Umbilical cord (tissue), 2 donors: ENCODE measurements at places on chromosomes 7 and 10.

- DNase-seq: no peak
Observed at GRCh38 chr7:87635921-87636320, 7.7 kb downstream of the RUNDC3B start.

DNA sequence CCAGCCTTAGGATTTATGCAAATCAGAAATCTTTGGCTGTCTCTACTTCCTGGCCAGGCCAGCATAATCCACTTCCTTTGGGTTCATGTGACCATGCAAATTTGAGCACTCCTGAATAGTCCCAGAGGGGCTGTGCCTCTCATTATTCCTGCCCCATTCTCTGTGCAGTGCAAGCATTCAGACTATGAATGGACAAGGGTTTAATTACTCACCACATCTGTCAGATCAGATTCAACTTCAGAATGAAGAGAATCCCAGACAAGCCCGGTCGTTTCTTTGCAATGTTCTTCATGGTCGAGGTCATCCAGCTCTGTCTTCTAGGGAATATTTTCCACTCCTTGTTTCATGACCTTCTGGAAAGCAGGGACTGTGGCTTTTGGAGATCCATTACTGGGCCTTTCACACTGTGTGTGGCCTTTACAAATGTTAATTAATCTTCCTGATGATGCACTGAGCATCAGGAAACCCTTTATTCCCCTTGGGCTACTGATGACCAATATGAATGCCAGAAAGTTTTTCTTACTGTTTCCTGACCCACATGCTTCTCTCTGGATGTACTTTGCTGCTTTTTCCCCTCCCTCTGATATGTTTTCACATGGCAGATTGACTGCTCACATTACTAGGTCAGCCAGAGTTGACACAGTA, 217.6 kb upstream of the TCF7L2 start:
- DNase-seq: no peak

- DNase-seq: no peak
Observed at GRCh38 chr7:69213878-69214277, 384.4 kb upstream of the AUTS2 start.

GRCh38 chr7:27611059-27611458, 51.6 kb downstream of the HIBADH start:
- DNase-seq: no peak

DNA sequence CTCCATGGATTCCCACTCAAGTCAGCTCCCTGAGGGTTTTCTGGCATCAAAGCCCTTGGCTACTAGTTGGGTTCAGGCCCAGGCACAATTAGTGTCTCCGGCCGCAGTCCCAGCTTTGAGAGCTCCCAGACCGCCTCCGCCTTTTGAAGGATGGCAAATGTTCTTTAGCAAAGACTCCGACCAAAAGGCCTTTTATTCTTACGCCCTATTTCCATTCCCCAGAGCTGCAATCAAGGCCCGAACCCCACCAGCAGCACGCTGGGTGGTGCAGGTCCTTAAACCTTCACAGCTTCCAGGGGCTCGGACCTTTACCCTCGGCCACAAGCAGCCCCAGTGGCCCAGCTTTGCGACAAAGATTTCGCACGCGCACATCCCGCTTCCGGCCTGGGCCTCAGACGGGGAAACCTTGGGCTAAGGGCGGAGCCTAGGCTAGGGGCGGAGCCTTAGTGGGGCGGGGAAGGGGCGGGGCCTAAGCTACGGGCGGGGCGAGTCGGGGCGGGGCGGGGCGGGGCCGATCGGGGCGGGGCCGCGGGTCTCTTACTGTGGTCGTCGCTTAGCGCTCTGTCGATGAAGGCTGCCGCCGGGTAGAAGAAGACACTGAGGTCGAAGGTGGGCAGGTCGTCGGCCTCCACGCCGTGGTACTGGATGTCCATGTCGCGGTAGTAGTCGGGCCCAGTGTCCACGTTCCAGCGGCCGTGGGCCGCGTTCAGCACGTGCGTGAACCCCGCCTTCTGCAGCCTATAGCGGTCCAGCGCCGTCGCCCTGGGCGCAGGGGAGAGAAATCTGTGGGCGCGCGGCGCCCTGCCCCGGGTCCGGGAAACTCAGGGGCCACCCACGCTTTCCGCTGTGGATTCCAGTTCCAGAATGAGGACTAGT, 68.0 kb upstream of the SAMD8 start:
- DNase-seq: no peak

GRCh38 chr10:104680467-104681401, 39.6 kb downstream of the SORCS3 start:
- peak; percentile 38 for DNase-seq

GRCh38 chr7:100801833-100802568, 25.3 kb downstream of the EPHB4 start:
- peak; percentile 93 for DNase-seq

DNA sequence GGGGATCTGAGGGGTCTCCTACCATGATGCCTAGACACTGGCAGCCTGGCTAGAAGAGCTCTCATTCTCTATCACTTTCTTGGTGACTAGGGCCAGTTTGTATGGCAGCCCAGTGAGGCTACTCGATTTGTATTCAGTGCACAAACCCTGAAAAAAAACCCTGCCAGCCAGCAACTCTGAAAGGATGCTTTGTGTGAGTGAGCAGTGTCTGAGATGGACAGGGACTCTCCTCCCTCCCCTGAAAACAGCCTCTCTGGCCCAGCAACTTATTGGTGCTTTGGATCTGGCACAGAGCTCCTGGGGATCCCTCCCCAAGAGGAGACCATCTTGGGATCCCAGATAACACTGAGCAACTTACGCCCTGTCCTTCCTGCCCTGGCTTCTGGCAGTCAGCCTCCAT, 10.8 kb upstream of the LRRC4 start:
- no peak for DNase-seq

DNA sequence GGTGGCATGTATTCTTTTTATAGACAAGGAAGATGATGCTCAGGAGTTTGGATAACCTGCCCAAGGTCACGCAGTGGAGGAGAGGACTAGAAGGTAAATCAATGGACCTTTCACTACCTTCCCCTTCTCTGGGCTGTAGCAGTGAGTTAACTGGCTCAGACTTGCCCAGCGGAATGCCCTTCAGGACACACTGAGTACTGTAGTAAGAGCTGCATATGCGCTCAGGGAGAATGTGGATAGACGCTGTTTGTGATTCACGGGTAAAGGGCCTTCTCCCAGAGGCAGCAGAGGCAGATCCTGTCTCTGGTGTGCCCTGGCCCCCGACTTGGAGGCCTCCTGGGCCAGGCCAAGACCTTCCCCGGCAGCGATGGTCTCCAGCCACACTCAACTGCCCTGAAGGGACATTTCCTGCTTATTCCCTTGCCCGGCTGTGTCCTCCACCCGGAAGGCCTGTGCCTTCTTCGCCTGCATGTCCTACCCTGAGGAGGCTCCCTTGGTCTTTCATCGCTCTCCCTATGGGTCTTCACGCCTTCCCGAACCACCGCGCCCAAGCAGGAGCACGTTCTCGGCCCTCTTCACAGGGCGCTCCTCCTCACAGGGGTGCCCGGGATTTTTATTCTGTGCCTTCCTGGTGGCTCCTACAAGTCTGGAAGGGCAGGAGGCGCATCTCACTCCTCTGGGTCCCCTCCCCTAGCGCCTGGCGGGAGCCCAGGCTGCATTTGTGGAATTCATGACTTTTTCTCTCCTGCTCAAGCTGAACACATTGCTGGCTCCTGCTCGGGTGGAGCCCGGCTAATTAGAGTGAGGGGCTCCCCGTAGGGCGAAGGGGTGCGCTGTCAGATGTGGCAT, 1.8 kb upstream of the IKZF1 start:
- DNase-seq: no peak

DNA sequence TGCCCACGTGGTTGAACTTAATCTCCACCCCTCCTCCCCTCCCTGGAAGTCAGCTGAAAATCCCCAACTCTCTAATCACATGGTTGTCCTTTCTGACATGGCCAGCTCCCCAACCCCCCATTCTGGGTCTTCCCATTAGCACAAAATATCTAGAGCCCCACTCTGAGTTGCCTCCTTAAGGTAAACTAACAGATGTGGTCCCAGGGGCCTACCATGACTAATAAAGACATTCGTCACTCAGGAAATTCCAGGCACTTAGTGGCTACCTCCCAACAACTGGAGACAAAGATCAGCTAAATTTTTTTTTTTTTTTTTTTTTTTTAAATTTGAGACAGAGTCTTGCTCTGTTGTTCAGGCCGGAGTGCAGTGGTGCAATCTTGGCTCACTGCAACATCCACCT, 21.1 kb downstream of the CCDC126 start:
- no peak for DNase-seq

- DNase-seq: no peak
Observed at GRCh38 chr10:74032900-74033655, 35.2 kb downstream of the VCL start.

GRCh38 chr7:80413383-80413945, 98.4 kb downstream of the GNAT3 start:
- no peak for DNase-seq

GRCh38 chr7:98774884-98775283, 94.9 kb downstream of the TMEM130 start:
- DNase-seq: no peak

DNA sequence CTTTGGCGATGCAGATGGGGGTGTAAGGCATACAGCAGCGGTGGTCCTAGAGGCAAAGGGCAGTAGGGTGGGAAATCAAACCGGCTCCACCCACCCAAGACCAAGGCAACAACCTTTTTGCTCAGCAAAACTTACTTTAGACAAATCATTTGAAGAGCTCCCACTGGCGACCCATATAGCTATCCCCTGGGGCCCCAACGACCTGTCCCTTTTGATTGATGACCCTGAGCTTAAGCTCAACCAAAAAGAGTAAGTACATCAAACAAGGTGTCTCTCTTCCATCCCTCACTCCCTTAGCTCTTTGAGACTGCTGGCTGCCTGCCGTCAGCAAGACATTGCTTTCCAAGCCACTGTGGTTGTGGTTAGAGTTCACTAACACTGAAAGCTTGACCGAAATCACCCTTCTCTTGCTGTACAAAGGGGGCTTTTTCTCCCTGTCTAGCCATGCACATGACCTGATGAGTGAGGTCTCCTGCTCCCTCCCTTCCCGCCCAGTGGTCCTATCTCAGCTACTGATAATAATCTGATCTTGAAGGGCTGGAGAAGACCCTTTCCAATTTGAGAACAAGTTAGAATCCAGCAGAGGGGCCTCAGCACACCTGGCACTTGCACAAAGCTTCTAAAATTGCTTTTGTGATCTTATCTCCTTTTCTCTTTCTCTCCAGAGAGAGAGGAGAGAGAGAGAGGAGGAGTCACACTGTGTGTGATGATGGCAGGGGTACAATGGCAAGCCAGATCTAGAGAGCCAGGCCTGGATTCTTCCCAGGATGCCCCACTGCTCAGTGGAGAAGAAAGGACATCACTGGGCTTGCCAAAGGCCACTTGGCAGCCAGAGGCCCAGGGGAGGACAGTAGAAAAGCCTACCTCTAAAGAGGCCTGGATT, 42.2 kb downstream of the XPNPEP1 start:
- DNase-seq: no peak

DNA sequence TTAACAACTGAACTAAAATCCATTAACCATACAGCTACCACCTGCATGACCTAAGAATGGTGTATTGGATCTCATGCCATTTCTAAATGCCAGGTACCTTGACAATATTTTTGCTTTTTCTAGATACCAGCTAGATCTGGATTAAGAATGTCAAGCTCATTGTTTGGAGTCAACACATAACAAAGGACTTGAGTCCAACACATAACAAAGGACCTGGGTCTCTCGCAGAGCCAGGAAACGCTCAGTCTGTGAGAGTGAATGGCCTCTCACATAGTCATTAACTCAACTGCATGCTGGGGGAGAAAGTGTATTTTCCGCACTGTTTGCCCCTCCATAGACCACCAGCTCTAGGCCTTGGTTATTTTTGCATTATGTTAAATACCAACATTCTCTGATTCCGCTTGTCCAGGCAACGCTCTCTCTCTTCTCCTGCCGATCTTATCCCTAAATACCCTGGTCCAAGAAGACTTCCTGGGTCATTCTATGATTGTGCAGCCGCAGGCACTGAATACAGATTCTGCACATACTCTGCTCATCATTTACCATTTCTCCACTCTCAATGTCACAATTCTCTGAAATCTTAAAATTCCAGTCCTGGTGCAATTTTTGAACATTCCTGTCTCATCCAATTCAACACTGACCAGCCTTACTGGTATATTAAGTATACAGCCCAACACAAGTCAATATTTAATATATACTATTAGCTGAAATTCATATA, 31.2 kb downstream of the ITIH5 start:
- DNase-seq: no peak

DNA sequence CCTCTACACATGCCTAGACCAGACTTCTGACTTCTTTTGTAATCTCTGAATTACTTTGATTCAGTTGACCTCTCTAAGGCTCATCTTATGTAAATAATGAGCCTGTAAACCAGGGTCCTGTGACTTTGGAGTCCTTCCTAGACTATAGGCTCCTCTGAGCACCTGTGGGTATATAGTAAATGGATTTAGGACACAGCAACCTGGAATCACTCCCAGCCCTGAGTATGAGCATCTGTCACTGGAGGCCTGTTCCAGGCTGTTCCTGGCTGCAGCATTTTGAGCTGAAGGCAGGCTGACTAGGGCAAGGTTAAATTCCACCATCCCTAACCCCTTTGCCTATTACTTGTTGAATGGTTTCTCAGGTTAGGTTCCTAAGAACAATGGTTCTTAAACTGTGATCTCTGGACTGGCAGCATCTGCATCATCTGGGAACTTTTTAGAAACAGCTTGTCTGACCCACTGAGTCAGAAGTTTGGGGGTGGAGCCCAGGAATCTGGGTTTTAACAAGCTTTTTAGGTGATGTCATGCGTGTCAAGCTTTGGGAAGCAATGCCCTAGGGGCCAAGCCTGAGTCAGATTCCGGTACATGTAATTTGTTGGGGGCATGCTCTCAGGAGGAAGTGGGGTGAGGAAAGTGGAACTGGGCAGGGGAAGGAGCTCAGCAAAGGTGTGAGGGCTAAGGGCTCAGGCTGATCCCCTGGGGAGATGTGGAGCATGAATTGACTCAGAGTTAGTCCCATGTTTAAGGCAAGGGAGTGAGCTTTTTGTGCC, 28.2 kb downstream of the MINDY4 start:
- peak; percentile 38 for DNase-seq

- DNase-seq: peak; percentile 65
Observed at GRCh38 chr10:15427843-15428414, 56.8 kb upstream of the FAM171A1 start.

DNA sequence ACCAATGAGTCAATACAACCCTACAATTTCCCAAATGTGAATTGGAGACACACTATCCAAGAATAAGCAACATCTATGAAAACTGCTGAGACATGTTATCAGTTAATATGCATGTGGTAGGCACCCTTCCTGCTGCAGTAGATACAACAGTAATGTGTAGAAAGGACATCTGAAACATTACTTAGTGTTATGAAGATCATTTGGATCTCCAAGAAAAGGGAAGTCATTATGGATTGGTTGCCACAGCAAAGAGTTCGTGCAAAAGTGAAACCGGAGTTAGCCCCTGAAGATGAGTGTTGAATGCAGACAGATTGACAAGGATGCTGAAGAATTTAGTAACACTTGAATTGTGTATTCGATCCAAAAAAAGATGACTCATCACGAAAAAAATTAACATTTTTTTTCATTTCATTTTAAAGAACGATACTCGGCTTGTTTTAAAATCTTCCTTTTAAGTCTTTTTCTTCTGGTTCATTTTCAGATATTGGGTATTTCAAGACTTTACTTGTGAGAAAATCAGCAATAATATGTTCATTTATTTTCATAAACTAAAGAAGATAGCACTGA, 322.4 kb upstream of the KLF6 start:
- DNase-seq: no peak

- no peak for DNase-seq
Observed at GRCh38 chr7:142391191-142391992, 133.5 kb upstream of the PRSS58 start.

GRCh38 chr7:65441010-65441409, 67.4 kb downstream of the ZNF92 start:
- DNase-seq: no peak
